Inflammatory macrophage treated with lipopolysaccharide for 1 hour (primary cell): ENCODE measurements at places on chromosomes 11 and 22.

DNA sequence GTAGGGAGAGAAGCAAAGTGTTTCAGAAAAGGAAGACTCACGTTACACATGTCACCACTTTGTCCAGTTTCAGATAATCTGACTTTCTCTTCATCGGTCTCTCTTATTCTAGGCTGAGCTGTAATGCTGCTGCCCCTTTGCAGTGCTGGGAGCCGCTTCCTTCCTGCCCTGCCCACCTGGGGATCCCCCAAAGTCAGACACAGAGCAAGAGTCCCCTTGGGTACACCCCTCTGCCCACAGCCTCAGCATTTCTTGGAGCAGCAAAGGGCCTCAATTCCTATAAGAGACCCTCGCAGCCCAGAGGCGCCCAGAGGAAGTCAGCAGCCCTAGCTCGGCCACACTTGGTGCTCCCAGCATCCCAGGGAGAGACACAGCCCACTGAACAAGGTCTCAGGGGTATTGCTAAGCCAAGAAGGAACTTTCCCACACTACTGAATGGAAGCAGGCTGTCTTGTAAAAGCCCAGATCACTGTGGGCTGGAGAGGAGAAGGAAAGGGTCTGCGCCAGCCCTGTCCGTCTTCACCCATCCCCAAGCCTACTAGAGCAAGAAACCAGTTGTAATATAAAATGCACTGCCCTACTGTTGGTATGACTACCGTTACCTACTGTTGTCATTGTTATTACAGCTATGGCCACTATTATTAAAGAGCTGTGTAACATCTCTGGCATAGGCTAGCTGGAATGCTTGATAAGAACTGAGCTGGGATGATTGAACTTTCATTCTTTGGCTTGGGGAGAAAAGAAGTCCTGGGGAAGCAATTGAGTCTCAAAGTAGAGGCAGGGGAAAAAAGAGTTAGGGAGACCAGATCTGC, 31.2 kb upstream of the SMIM35 start:
- no peak for DNase-seq

GRCh38 chr11:77057938-77058474, 8.8 kb upstream of the CAPN5 start:
- no peak for DNase-seq

DNA sequence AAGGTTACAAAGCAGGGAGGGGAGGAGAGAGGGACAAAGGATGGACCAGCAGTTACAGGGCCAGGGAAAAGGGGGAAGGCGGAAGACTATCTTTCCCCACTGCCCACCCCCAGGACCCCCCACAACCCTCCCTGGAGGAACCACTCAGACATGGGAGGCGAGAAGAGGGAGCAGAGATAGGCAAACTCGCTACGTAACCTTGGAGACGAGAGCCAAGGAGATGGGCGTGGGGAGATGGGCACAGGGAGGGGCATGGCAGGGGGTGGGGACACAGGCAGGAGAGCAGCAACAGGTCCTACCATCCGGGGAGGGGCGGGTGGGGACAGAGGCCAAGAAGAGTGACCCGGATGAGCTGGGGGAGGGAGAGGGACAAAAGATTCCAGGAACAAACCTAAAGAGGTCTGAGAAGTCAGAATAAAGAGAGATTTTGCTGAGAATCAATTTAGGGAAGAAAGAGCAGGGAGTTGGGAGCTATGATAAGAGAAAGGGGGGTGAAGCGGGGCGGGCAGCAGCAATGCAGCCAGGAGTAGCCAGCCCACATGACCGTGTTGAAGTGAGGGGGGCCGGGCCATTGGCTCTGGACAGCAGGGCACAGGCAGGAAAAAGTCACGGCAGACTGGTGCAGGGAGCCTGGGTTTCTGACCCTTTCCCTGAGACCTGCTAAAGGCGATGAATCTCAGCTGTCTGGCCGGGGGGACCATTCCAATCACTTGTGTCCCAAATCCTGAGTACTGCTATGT, 128.4 kb downstream of the BUD13 start:
- DNase-seq, result no peak

- DNase-seq, result no peak
Observed at GRCh38 chr11:89184021-89184420, 6.3 kb downstream of the TYR start.

DNA sequence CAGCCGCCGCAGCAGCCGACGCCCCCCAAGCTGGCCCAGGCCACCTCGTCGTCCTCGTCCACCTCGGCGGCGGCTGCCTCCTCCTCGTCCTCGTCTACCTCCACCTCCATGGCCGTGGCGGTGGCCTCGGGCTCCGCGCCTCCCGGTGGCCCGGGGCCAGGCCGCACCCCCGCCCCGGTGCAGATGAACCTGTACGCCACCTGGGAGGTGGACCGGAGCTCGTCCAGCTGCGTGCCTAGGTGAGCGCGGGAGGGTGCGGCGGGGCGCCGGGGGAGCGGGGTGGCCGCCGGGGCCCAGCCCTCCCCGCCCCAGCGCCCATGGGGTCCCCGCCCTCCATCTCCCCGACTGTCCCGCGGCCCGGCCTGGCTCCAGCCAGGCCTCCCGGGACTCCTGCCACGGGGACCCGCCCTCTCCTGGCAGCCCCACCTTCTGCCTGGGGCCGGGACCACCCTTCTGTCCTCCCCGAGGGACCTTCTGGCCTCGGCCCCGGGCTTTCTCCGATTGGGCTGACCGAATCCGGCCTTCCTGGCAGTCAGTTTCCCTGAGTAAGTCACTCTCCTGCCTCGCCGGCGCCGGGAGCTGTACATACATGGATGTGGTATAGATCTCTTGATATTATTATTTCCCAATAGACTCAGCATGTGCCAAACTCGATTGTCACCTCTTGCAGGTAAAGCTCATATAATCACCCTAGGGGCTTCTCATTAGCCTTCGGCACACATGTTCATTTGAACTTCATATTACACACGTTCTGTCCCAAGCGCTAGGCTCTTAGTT, 720 bp downstream of the PACS1 start:
- no peak for DNase-seq

GRCh38 chr11:24375931-24376330, 120.9 kb upstream of the LUZP2 start:
- DNase-seq, result no peak

- DNase-seq, result no peak
Observed at GRCh38 chr11:19786644-19787043, 74.0 kb downstream of the NAV2 start.

- no peak for DNase-seq
Observed at GRCh38 chr11:2091786-2092463, 47.3 kb downstream of the IGF2 start.

DNA sequence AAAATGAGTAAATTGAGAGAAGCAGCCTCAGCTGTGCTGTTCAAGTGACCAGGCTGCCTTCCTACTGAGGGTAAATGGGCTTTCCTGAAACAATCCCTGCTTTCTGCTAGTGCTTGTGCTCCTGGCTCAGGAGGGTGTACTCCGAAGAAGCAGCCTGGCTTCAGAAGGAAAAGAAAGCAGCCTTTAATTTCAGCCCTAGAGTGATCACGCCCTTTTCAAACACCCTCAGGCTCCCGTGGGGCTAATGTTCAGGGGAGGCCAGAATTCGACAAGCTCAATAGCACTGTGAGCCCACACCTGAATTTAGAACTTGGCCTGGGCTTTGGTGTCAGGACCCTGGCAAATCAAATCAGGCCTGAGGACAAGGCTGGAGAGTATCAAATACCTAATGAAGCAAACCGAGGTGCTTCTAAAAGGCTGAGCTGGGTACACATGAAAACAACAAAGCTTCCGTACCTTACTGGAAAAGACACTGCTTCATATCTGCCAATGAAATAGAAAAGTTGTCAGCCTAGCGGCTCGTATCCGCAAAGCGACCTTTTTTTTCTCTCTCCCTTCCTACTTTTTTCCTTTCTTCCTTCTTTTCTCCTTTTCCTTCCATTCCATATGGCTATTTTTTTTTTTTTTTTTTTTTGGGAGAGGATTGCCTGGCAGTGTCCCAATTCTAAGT, 387.8 kb downstream of the SOX6 start:
- DNase-seq, result no peak

DNA sequence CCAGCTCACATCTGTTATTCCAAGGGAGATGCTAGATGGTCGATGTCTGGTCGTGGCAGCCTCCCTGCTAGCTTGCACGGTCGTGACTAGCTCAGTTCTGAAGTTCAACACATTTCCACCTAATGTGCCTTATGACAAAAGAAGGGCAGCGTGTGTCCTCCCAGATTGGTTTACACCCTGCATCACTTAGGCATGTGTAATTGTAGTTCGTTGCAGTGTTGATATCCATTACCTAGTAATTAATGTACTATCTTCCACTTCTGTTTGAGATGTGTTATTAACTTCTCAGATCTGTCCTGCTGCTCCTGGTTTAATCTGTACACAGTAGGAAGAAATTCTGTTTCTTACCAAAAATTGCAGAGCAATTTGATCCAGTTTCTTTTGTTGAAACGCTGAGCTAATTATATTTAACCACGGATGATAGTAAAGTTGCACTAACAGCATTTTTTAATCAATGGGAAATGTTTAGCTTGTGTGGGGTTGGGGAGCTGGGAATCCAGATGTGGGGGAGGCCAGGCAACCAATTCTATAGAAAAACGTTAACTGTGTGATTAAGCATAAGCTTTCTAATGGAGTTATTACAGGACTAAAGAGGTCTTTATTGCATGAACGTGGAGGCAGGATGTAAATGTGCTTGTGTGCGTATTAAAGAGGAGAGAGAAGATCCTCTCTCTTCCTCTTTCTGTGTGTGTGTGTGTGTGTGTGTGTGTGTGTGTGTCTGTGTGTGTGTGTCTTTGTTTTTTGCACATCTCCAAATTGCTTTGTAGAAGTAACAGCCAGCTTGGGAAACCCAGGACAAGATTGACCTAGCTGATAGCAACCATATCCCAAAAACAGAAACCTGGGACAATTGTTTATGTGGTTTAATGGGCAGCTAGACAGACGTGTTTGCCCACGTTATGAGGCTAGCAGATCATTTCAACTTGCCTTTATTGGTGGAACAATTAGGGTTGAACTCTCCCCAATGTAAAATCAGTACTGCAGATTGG, 145.7 kb upstream of the TTC12 start:
- no peak for DNase-seq

GRCh38 chr22:32378707-32379272, 21.1 kb downstream of the RFPL3 start:
- peak; percentile 9 for DNase-seq

DNA sequence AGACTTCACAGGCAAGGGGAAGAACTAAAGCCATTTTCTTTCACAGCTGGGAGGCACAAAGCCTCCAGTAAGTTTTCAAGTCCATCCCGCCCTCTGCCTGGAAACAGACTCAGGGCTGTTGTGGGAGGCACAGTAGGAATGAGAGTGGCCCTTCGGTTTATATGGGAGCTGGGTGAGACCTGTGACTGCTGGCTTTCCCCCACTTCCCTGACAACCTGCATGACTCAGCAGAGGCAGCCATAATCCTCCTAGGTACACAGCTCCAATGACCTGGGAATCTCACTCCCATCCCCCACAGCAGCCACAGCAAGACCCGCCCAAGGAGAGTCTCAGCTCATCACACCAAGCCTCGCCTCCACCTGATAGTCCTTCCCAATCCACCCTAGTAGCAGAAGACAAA, 12.1 kb upstream of the TMEM45B start:
- no peak for DNase-seq

DNA sequence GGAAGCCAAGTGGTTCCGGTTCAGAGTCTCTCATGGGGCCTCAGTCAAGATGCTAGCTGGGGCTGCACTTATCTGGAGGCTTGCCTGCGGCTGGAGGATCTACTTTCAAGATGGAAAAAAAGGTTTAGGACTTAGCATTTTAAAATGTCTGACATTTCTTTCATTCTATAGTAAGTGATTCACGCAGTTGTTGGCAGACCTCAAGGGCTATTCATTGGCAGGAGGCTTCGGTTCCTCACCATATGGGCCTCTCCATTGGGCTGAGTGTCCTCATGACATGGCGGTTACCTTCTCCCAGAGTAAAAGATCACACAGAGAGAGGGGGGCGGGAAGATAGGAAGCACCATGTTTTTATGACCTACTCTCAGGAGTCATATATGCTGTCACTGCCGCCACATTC, 298.0 kb upstream of the PLET1 start:
- DNase-seq, result no peak

DNA sequence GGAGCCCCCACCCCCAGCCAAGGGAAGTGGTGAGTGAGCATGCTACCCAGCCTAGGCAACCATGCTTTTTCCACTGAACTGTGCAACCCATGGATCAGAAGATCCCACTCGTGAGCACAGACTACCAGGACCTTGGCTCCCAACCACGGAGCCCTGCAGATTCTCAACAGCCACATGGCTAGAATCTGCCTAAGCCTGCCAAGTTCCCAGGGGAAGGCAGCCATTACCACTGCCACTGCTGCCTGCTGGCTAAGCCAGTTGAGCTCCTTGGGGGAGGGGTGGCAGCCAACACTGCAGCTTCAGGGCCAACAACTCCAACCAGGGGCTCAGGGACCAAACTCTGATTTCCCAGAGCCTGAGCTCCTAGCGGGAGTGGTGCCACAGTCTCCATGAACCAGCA, 195.8 kb downstream of the DLG2 start:
- no peak for DNase-seq

DNA sequence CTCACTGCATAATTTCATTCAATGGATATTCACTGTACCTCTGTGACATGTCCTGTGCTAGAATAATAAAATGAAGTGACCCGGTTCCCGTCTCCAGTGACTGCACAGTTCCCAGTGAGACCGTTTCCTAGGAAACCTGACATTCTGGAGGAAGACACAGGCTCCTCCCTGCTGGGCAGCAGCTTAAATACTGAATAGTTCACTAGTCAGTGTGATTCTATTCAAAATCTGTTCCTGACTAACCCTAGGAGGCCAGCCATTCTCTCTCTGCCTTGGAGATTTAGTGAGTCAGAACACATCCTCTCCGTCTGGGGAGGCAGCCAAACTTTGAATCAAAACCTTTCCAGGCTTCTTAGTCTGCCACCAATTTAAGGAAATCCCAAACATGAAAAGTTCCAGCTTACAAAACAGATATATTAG, 11.3 kb downstream of the TRIM66 start:
- no peak for DNase-seq

DNA sequence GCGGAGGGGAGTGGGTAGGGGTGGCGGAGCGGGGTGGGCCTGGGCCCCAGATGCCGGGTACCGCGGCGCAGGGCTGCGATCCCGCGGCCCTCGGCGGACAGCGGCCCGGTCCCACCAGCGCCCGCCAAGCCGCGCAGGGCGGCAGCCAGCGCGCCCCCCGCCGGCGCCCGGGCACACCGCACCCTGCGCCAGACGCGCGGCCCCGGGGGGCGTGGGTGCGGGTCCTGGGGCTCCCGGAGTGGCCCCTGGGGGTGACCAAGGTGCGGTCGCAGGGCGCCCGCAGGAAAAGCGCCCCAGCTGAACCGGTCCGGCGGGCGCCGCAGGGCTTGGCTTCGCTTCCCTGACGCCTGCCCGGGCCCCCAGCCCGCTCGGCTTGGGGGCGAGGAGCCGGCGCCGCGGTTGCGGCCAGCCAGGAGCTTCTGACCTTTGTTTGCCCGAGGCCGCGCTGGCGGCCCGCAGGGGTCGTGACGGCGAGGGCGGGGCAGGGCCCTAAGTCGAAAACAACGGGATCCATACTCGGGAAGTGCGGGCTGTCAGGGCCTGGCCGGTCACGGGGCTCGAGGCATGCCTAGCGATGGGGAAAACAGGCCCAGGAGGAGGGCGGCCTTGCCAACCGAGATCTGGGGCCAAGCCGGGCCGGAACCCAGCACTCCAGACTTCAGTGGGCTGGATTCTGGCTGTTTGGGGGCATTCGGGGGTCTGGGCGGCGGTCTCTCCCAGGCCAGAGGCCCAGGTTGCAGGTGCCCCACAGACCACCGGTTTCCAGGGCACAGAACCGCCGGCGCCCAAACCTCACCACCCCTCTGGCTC, 581 bp upstream of the AP5B1 start:
- DNase-seq, result no peak

GRCh38 chr11:64710418-64711137, 12.4 kb downstream of the NRXN2 start:
- no peak for DNase-seq
